ENCODE measurements at places on chromosomes 4 and X.

GRCh38 chrX:115652221-115652620 is 91.2 kb downstream of the PLS3 start:
- DNase-seq: no peak

GRCh38 chrX:138057883-138058282 is 492.0 kb downstream of the ZIC3 start:
- no peak for DNase-seq

GRCh38 chrX:19595043-19595677 is 79.9 kb upstream of the MAP3K15 start:
- no peak for DNase-seq

DNA sequence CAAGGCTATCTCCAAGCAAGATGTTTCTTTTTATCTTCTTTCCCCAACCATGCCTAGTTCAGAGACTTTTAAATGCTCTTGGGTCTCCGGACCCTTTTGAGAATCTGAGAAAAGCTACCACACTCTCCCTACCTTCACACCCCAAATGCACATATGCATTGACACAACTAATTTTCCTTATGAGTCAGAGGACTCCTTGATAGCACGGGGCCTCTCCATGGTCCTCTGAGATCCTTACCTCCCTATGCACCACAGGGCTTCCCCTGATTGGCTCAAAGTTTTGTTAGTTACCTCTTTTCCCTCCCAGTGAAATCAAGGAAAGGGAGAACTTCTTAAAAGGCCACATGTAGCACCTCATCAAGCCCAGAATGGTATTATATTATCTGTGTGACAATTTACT is 86.8 kb upstream of the ATP6AP2 start:
- no peak for DNase-seq

GRCh38 chr4:85094735-85095134 is 128.2 kb upstream of the WDFY3 start:
- DNase-seq: no peak

GRCh38 chr4:11593576-11594116 is 165.0 kb upstream of the HS3ST1 start:
- no peak for DNase-seq

- no peak for DNase-seq
Observed at GRCh38 chrX:1554469-1555210, 17.7 kb upstream of the P2RY8 start.

- no peak for DNase-seq
Observed at GRCh38 chrX:48083706-48084105, 12.3 kb upstream of the ZNF630 start.

DNA sequence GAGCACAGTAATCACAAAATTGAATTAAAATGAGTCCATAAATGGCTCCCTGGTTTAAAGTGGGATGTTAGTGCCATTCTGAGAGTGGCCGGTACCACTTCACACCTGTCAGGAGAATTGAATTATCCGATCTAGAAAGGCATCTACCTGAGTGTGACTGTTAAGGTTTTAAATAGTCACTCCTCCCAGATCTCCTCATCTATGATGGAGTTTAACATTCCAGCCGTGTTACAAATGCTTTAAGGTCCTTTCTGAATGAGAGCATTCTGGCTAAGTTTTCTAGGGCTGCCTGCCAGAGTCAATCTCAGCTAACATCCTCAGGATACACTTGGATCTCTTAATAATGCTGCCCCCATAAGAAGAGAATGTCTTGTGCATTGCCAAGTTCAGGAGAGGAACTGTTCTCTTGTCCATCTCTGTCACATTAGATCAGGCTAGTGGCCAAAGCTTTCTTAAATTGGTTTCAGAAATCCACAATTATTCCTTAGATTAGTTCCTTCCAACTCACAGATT is 231.1 kb downstream of the SLC39A8 start:
- no peak for DNase-seq

GRCh38 chr4:158234671-158235070 is 24.4 kb downstream of the TMEM144 start:
- no peak for DNase-seq

DNA sequence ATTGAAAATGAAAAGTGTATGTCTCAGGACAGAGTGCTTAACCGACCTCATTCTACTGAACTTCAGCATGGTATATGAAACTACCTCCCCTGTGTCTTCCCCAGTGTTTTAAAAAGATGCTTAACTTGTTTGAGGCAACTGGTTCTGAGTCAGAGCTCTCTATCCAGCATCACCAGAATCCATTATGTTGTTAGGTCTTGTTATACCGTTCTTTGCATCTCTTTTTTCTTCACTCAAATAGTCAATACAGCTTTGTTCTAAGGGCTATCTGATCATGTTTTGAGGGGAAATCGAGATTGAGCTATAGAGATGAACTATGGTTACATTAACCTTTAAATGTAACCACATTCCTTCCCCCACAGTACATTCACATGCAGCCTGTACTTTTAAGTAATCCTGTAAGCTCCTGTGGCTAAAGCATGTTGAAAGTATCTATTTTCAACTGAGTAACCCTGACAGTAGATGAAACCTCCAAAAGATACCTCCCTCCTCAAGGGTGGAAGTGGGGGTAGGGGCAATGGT is 514.4 kb downstream of the RPA4 start:
- DNase-seq: no peak

DNA sequence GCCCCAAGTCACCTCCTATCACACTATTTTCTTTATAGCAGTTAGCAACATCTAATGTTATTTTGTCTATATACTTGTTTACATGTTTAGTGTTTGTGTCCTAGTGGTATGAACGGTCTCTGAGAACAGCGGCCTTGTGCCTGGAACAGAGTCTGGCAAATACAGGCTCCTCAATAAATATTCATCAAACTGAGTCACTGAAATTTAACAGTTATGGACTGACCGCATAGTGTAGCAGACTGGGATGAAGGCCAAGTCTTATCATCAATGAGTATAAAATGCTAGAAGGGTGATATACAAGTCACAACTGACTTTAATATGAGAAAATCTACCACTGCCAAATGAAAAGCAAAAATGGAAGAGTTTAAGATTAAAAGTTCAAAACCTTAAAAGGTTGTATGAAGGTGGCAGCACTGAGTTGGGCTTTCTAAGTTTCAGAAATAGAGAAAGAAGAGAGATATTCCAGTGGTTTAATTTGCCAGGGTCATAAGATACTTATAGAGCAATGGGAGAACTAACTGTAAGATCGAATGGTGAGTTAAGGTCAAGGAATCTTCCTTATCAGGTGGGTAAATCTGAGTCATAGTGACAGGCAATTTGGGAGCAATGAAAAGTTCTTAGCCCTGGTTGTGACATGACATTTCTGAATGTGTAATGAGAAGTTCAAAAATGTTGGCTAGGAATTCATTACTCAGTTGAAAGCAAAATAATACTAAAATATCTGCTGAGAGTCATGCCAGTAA is 34.9 kb downstream of the ELOVL6 start:
- DNase-seq: no peak

DNA sequence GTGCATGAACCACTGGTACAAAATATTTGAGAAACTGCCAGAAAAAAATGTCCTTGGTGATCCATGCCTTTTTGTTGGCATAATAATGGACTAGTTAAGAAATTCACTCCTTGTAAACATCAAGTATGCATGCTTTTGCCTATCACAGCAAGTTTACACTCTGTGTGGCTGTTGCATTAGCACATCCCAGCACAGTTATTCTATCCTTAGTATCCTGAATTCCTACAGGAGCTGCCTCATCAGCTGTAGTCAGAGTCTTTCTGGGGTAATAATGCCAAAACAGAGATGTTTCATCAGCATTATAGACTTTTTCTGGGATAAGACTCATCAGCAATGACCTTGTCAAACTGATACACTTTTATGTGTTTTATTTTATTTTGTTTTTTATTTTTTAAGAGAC is 82.8 kb downstream of the CHIC2 start:
- no peak for DNase-seq

- no peak for DNase-seq
Observed at GRCh38 chr4:19531906-19532848, 719.5 kb upstream of the SLIT2 start.

DNA sequence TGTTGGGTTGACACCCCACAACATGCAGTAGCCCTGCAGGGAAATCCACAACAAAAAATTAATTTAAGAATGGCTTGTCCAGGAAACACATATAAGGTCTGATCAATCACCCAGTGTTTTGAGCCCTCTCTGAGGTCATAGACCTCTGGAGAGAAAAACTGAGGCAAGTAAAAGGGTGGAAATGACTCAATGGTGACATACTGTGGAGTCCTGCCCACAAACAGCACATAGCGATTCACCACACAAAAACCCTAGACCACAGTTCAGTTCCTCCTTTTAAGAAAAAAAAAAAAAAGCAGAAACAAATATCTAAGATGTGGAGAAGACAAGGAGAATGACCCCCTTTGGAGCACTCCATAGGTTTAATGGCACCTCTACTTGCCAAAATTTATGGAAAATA is 2691.0 kb downstream of the PCDH7 start:
- no peak for DNase-seq

DNA sequence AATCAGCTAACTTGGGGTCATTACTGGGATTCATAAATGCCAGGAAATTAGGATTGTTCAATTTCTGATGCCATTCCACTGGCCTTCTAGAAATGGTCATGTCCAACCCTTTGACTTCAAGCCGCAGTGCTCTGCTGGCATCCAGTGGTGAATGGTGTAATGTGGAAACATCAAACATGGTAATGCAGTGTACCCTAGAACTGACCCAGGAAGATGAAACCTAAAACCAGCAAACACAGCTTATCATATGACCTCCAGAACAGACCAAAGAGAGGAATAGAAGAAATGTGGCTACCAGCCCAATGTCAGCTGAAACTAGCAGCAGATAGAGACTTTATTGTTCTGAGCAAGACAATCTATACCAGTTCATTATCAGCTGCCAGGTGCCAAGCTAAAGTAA is 13.8 kb downstream of the CXCL13 start:
- DNase-seq: no peak

DNA sequence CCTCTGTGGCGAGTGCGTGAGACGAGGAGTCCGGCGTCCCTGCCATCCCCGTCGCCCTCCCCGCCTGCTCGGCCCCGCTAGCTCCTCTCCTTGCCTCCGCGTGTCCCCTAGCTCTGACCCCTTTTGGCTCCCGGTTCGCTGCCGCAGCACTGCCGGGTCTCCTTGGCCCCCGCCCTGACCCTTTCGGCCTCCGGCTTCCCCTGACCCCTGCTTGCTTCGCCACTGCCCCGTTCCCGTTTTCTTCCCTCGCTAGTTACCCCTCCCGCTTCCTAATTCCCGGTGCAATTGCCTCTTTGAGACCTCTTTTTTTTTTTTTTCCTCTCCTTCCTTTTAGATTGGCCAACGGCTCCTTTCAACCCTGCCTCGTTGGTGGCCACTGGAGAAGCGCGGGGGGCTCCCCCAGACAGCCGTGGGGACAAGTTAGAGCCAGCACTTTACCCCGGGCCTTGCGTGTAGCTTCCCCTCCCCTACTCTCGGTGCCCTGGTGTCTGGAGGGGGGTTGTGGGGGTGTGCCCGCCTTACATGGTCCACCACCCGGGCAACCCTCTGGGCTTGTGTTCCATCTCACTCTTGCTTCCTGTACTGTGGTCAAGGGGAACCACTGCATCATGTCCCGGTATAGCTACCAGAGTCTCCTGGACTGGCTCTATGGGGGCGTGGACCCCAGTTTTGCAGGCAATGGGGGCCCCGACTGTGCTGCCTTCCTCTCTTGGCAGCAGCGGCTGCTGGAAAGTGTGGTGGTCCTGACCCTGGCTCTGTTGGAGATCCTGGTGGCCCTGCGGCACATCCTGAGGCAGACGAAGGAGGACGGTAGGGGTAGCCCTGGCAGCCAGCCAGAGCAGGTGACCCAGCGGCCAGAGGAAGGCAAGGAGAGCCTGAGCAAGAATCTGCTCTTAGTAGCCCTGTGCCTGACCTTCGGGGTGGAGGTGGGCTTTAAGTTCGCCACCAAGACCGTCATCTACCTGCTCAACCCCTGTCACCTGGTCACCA is 548 bp downstream of the TMEM164 start:
- no peak for DNase-seq

- DNase-seq: no peak
Observed at GRCh38 chrX:19344661-19345060, 934 bp downstream of the PDHA1 start.

DNA sequence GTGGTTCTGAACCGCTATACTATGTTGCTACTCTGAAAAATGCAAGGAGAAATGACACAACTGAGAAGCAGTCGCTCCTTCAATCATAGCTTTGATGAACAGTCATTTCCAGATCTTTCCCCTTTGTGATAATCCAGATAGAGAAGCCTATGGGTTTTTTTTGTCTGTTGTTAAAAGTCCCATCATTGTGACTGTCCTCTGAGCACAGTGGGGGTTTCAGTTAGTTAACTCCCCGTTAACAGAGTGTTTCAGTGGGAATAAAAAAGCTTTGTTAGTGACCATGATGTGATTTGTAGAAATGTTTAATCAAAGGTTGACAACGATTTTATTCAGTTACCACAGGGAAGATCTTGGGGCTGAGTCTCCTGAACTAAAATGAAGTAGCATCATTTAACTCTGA is 176.2 kb upstream of the MAOA start:
- no peak for DNase-seq

DNA sequence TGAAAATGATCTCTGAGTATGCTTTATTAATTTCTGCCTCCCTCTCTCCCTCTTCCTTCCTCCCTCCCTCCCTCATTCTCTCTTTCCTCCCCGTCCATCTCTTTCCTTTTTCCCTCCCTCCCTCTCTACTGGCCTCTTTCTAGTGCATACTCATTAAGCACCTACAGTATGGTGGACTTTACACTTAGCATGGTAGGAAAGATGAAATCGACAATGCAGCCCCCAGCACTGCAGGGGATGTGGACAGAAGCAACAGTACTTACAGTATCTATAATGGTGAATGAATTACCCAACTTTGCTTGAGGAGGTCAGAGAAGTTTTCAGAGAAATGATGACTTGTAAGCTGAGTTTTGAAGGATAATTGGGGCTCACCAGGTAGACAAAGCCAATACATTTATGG is 143.8 kb upstream of the RPS6KA3 start:
- no peak for DNase-seq

DNA sequence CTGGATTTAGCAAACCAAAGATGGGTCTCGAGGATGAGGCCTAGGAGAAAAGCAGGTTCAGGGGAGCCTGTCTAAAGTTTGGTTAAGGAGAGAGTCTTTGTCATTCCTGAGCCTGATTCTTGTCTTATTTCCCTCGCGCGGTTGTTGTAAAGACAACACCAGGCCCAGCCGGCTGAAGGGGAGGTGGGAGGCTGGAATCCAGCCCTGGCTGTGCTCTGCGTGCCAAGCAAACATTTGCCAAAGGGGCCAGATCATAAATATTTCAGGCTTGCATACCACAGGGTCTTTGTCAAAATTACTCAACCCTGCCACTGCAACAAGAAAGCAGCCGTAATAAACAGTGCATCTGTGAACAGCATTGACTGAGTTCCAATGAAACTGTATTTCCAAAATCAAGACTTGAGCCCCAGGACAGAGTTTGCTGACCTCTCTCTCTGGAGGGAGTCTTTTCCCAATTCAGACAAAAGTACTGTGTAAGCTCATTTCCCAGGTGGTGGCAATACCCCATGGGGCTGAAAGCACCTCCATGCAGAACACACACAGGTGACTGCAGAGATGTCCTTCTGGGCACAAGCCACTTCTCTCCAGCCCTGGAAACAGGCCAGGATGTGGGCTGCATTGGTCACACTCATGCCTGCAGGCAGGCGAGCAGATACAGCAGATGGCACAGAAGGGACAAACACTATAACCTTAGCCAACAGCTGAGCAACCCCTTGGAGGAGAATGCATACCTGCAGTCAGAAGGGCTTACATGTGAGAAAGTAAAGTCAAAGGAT is 320.3 kb downstream of the STK32B start:
- no peak for DNase-seq
